ENCODE measurements at places on chromosomes 2 and 18.

DNA sequence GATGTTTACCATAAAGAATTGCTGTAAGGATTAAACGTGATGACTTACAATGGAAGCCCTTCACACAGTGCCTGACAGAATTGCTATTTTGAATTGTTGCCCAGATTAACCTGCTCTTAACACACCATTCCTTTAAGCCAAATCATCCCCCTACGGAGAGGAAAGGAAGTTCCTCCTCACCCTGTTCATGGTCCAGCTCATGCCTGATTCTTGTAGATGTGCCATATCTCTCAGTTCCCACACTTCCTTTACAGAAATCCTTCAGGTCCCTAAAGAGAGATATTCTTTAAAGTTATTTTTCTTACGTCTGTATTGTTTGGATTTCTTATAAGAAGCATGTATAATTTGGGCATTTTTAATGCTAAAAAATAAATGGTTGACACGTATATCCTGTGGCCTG lies 127.5 kb upstream of the DAPL1 start:
- no peak for DNase-seq

- DNase-seq, result no peak
These were observed 2.0 kb upstream of the RAB3GAP1 start for GRCh38 chr2:135050132-135050531.

GRCh38 chr2:32472605-32473004 lies 115.8 kb downstream of the BIRC6 start:
- DNase-seq, result no peak

- DNase-seq, result no peak
These were observed 395.2 kb downstream of the CMPK2 start for GRCh38 chr2:6470518-6470917.

GRCh38 chr2:217978536-217979150 lies 24.2 kb downstream of the TNS1 start:
- no peak for DNase-seq

- DNase-seq, result no peak
These were observed 683 bp downstream of the MBOAT2 start for GRCh38 chr2:9002637-9003365.

DNA sequence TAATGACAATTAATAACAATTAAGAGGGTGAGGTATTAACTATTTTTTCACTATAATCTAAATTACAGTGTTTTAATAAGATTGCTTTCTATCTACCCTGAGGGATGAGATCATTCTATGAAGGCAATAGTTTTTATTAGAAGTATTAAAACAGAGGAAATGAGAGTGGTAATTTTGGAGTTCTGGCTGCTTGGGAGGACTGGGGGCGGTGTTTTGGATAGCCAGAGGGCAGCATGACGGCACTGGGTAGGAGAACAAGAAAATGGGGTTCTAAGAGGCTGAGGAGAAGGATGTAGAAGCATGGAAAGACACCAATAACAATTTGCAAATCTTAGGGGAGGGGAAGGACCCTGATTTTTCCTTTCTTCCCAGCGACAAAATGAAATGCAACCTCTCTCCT lies 5.1 kb upstream of the DNAJC5G start:
- DNase-seq, result no peak

- no peak for DNase-seq
These were observed 54.7 kb downstream of the FAM117B start for GRCh38 chr2:202689459-202689858.

GRCh38 chr2:136221026-136221425 lies 103.1 kb upstream of the CXCR4 start:
- no peak for DNase-seq

- DNase-seq, result no peak
These were observed 47.8 kb downstream of the SLC4A3 start for GRCh38 chr2:219675221-219675620.

GRCh38 chr2:114421781-114422180 lies 20.7 kb upstream of the DPP10 start:
- DNase-seq, result no peak

DNA sequence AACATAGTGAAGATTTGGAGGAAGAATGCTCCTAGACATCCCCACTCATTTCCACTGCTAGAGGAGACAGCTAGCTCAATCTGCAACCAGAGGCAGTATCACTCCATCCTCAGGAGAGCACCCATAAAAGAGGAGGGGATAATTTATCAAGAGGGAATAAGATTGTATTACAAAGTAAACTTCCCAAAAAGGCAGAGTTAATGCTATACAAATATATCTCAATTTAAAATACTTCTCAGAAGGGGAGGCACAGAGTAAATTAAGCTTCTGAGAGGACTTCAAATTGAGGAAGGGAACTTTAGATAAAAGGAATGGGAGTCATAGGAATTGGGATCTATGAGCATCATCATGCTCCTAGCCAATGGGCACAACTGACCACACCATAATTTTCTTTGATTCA lies 29.1 kb downstream of the EXOC6B start:
- DNase-seq, result no peak

DNA sequence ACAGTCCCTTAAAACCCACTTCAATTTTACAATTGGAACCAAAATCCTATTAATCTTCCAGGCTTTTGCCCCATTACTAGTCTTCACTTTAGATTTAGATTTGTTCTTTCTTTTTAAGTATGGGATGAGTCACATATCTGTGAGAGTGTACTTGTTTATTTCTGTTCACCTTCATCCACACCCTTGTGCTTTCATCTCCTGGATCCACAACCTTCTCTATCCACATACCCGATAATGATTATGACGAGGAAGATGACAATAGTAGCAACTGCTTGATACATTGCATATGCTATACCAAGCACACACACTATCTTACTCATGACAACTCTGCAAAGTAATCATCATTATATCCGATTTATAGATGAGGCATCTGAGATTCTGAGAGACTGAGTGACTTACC lies 297.3 kb downstream of the PLCL1 start:
- DNase-seq, result no peak

DNA sequence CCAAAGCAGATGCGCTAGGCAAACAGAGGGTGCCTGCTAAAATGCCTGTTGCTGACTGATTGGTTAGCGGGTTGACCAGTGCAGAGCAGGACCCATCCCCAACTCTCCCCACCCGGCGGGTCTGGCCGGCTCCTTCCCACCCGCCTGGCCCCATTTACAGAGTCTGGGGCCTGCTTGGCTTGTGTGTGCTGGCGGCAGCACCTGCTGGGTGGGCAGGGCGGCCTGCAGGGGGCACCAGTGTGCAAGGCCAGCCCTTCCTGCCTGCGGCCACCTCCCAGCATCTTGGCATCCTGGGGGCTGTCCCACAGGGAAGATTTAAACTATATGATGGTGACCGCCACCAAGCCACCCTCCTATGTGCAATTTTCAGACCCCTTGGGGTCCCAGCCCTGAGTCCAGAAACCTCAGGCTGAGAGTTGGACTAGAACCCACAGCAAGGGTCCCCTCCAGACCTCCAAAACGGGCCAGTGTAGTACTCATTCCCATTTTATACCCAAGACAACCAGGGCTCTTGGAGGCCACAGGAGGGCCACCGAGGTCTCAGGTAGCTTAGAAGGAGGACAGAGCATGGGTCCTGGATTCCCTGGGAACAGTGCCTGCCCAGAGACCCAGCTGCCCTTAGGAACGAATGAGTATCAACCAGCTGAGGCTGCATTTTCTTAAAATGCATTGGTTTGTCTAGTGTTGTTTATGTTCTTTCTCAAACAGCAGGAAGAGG lies 173.6 kb downstream of the SMAD7 start:
- DNase-seq, result peak; percentile 33

DNA sequence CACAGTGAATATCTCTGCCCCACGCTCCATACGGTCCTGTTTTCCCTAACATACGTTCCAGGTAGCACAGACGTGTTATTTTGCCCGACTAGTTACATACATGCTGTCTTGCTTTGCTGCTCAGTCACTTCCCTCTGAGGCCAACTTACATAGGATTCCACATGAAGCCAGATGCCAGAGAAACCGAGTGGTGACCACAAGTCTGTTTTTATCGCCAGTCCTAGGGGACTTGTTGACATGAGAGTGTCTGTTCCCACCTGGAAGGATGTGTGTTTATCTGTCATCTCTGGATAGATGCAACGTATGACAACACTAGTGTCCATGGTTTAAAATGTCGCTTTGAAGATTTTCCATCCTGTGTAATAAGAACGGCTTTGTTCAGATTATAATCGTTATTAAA lies 32.6 kb downstream of the PMAIP1 start:
- no peak for DNase-seq

- no peak for DNase-seq
These were observed 60.5 kb upstream of the ZNG1B start for GRCh38 chr2:113376913-113377445.
